HFFc6 (cell line): ENCODE measurements at places on chromosomes 3 and 15.

DNA sequence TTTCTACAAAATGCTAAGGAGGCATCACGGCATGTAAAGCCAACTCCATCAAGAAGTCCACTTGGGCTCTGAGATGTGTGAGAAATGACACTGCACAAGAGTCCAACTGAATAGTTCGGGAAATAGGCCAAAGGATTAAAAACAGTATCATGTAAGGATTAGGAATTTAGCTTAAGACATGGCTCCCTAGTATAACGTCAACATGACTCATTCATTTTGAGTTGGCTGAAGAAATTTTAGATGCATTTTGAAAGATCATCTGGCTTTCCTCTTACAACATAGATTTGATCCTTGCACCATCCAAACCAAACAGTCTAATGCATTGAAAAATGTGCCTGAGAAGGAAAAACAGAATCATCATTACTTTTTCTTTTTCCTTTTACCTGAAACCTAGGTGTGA, 109.3 kb upstream of the MME start:
- peak; percentile 81 for DNase-seq

DNA sequence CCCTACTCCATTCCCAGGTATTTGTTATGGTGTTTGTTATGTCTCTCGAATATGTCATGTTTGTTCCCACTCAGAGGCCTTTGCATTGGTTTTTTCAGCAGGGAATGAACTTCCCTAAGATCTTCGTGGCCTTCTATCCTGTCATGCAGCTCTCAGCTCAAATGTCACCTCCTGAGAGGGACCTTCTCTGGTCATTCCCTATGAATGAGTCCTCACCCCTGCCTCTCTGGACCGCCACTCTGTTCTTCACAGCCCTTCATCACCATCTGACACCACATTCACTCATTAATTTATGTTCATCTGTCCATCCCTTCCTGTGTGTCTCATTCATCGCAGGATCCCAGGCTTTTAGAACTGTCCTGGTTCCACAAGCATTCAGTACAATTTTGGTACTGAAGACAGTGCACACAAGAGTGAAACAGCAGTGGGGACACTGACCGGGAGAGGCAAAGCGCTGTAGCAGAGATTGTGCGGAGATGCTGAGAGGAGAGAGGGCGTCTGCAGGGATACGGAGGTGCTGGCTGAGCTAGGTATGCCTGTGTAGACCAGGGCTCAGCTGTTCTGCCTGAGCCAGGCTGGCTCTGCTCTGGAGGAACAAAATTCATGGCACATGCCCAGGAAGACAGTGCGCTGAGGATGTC, 132.3 kb downstream of the CHCHD6 start:
- DNase-seq: no peak

- no peak for DNase-seq
Measured at GRCh38 chr3:5115506-5116162, 6.5 kb upstream of the ARL8B start.

- peak; percentile 97 for DNase-seq
Measured at GRCh38 chr15:72237029-72237852, 6.3 kb upstream of the PKM start.

DNA sequence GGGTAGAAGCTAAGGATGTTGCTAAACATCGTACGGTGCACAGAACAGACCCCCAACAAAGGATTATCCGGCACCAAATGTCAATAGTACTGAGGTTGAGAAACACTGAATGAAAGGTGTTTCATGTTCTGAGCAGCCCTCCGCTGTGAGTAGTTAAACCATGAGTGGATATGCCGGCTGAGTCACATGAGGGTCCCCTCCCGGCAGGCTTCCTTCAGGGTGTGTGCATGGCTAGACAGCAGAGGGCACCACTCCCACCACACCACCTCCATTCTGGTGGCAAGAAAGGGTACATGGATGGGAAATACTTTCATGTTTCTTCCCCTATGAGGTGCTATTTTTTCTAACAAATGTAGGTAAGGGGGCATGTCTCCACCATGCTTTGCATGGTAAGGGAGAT, 128.3 kb upstream of the SEMA6D start:
- no peak for DNase-seq

DNA sequence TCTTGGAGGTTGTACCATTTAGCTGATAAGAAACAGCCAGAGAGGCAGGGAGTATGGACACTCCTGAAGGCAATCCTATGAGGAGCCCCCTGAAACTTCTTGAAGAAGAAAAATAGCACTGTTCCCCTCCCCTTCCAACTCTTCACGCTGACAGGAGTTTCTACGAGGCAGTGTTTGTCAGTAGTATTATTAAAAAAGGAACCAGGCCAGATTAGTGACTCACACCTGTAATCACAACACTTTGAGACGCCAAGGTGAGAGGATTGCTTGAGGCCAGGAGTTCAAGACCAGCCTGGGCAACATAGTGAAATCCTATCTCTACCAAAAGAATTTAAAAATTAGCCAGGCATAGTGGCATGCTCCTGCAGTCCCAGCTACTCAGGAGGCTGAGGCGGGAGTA, 38.7 kb downstream of the WWTR1 start:
- no peak for DNase-seq

- no peak for DNase-seq
Measured at GRCh38 chr3:36595511-36595910, 168.8 kb downstream of the DCLK3 start.

GRCh38 chr15:80823995-80824394, 44.8 kb downstream of the CEMIP start:
- no peak for DNase-seq

GRCh38 chr3:54176106-54176505, 53.8 kb downstream of the CACNA2D3 start:
- no peak for DNase-seq

GRCh38 chr3:125194061-125194848, 18.3 kb downstream of the SLC12A8 start:
- DNase-seq: peak; percentile 19

GRCh38 chr15:38819387-38819950, 254.9 kb upstream of the RASGRP1 start:
- DNase-seq: no peak

GRCh38 chr15:66876731-66877476, 174.9 kb downstream of the SMAD6 start:
- no peak for DNase-seq
